Stimulated activated CD4-positive, alpha-beta T cell treated with anti-CD3 and anti-CD28 coated beads, Interleukin-15, amount 100 ng/mL, for 24 hours (primary cell): ENCODE measurements at places on chromosomes 4 and X.

DNA sequence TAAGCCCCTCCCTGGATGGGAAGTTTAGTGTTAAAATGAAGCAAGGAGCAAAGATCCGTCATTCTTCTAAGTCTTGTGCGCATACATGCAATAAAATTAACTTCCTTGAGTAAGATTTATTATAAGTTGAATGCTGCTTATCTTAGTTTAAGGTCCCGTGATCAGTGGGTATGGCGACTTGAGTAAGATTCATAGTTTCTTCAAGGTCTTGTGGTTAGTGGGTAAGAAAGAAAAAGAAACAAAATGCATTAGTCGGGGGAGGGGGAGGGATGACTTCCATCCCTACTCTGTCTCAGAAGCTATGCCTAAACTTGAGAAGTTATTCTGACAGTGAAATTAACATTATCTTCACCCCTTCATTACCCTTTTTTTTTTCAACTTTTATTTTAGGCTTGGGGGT lies 127.3 kb upstream of the MAGEB16 start:
- DNase-seq: no peak

DNA sequence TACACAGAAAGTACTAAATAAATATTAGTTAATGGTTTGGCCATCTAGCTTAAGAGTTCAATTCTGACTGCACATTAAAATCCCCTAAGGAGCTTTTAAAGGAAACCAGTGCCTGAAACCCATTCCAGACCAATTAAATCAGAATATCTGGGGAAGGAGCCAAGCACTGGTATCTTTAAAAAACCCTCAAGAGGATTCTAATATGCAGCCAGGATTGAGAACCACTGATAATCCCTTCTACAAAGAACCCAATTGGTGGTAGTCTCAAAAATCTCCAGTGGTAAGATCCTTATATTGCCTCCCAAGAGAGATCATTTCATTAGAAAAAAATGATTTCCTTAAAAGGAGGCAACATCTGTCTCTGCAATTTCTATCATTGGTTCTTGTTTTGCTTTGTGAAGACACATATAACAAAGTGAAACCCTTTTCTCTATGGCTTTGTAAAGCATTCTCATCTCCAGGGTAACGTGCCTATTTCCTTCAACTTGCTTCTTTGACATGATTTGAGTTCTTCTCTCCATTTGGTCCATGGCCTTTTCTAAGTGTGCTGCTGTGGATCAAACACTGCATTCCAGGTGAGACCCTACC lies 3.5 kb downstream of the GPR34 start:
- DNase-seq: no peak

- no peak for DNase-seq
These were observed 234.7 kb downstream of the OR13H1 start for GRCh38 chrX:131778269-131779218.

DNA sequence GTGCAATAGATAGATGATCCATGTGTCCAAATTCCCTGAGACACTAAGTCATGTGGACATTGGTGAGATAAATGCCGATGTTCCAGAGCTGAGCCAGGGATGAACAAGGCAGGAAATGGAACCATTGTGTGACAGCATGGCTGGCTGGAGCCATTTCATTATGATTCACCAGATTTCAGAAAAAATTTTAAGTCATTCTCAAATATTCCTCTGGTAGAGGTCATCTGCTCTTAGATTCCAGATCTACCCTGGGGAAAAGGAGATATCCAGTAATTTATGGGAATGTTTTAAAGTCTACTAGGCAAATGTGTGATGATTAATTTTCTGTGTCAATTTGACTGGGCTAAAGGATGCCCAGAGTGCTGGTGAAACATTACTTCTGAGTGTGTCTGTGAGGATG lies 287.3 kb downstream of the STK32B start:
- DNase-seq: no peak
